ENCODE measurements at places on chromosomes 5 and 9. TPM values are rescaled to one million over a fixed set of nuclear protein-coding genes. Genes with fewer than 3 reads are reported as not detected.

DNA sequence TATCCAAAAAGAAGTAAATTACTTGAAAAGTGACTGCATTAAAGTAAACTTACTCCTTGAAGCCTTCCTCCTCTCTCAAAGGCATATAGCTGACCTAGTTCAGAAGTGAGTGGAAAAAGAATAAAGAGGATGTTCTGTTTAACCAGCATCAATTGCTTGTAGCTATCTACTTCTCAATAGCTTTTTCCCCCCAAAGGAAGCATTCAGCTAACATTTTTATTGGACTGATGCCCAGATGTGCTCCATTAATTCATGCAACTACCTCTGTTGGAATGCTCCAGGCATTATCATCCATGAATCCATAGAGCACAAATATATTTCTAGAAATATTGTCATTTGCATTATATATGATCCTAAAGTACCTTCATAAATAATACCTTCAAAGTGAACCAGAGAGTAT lies 132.8 kb downstream of the RASEF start:
- no peak for DNase-seq

DNA sequence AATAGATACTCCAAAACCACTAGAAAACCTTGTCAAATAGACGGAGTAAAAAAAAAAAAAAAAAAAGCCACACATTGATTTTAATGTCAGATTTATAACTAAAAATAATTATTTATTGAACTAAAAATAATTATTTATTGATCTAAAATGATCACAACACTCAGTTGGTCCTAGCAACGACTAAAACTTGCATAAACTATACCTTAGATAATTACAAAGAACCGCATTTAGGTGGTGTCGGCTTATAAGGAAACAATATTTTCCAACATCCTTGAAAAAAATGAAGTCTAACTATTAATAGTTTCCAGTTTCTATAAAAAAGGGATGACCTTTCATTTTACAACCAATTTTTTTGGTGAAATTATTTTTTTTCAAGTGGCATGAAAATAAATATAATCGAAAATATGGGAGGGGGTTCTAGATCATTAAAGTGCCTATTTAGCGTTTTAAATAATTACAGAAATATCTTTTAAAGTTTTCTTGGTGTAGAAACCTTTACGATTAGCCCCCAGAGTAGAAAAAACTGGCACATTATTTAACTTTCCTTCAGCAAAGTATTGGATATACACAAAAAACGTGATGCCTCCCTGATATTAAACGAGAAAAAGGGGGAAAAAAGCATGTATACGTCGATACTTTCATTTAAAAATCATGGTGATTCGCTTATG lies 3.7 kb downstream of the ARRDC3 start:
- no peak for DNase-seq

DNA sequence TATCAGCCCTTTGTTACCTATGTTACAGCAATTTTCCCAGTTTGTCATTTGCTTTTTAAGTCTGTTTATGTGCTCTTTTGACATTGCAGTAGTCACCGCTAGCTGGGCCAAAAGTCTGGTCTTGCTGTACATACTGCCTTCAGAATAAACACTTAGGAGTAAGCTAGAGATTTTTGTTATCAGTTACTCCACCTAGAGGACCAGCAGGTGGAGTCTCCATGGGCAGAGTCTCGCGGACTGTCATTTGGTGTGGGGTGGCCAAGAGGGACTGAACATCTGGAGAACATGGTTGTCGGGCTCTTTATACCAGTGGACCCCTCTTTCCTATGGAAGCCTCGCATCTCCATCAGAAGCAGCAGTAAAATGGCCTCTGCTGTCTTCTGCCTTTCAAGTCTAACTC lies 10.8 kb upstream of the MGAT1 start:
- no peak for DNase-seq

DNA sequence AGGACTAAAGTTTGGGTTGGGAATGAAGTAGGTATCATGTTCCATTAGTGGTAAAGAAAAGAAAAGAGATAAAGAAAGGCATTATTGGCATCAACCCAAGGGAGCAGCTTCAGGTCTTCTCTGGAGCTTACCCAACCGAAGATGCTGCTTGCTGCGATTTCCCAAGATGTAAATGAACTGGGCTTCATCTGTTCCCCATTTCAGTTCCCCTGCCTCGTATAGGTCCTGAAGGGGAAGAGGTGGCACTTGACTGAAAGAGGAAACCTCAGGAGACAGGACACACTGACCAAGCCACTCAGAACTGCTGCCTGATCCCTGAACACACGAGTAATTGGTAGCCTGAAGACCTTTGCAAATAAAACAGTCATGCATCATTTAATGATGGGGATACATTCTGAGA lies 24.6 kb downstream of the ANXA6 start:
- DNase-seq: no peak

GRCh38 chr5:141632650-141633049 lies 4.0 kb downstream of the HDAC3 start:
- DNase-seq: no peak

- DNase-seq: no peak
Observed at GRCh38 chr9:98927724-98928123, 16.0 kb upstream of the COL15A1 start.

- no peak for DNase-seq
Observed at GRCh38 chr5:23994581-23995370, 487.4 kb downstream of the PRDM9 start.

The MEIKIN gene
- total RNA-seq: not detected

The BTNL9 gene
- total RNA-seq: not detected
